Karpas-422 (cell line): ENCODE measurements at places on chromosomes 2 and 18.

GRCh38 chr2:70514612-70515055, 39.0 kb downstream of the TGFA start:
- no peaks in the 10 kb centered on the region for H3K27me3 ChIP-seq
- no peaks in the 10 kb centered on the region for H3K36me3 ChIP-seq
- no peak overlapping the region for H3K4me3 ChIP-seq
- no peak overlapping the region for H3K27ac ChIP-seq

DNA sequence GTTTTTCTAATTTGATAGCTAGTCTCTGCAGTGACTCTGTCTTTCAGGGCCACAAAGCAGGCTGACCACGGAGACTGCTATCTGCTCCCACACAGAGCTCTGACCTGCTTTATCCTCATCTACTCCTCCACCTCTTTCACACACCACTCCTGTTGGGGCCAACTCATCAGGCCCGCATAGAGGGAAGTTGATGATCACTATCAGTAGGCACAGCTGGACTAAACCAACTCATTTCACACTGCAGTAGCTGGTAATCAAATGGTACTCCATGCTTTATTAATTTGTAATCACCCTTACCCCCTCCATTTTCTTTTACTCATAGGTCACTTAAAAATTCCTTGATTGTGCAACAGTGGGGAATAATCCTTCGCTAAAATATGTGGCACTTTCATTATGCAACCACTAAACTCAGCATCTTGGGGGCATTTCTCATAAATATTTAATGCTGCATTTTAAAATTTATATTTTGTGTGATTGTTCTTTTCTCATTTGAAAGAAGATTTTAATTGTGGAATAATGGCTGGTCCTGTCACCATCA, 249.8 kb upstream of the GCFC2 start:
- H3K4me3 ChIP-seq, result no peak overlapping the region
- H3K27me3 ChIP-seq, result no peaks in the 10 kb centered on the region
- no peak for DNase-seq
- no peaks in the 10 kb centered on the region for H3K36me3 ChIP-seq

DNA sequence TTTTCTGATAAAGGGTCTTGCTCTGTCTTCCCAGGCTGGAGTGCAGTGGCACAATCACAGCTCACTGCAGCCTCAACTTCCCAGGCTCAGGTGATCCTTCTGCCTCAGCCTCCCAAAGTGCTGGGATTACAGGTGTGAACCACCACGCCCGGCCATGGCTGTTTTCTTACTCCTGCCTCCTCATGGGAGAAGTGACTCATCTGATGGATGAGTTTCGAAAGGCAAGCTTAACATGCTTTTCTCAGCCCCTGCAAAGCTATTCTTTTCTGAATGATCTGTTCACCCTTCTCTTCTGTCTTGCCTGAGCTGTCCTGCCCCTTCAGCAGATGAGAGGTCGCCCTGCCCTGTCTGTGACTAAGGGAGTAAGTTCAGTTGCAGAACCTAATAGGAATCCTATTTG, 929 bp upstream of the CREG2 start:
- no peaks in the 10 kb centered on the region for H3K36me3 ChIP-seq
- H3K27me3 ChIP-seq, result no peaks in the 10 kb centered on the region
- no peak overlapping the region for H3K4me3 ChIP-seq
- no peak for DNase-seq
- H3K4me1 ChIP-seq, result no peaks in the 10 kb centered on the region
- no peak overlapping the region for H3K27ac ChIP-seq

- no peaks in the 10 kb centered on the region for H3K4me1 ChIP-seq
- no peak overlapping the region for H3K4me3 ChIP-seq
- H3K27ac ChIP-seq, result no peak overlapping the region
- no peak for DNase-seq
- no peaks in the 10 kb centered on the region for H3K36me3 ChIP-seq
Measured at GRCh38 chr2:13669607-13670006, 952.9 kb downstream of the TRIB2 start.

DNA sequence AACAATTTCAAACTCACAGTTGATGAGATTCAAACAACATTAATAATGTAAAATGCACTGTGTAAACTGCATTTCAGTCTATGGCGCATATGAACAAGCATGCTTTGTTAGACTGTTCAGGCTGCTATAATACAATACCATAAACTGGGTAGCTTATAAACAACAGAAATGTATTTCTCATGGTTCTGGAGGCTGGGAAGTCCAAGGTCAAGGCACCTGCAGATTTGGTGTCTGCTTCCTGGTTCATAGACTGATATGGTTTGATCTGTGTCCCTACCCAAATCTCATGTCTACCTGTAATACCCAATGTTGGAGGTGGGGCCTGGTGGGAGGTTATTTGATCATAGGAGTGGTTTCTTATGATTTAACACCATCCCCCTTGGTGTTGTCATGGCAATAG, 148.1 kb upstream of the SERPINE2 start:
- H3K27me3 ChIP-seq, result no peaks in the 10 kb centered on the region
- no peaks in the 10 kb centered on the region for H3K36me3 ChIP-seq
- DNase-seq, result no peak
- peaks cover 21% of the 10 kb centered on the region for H3K4me1 ChIP-seq
- H3K4me3 ChIP-seq, result no peak overlapping the region
- no peak overlapping the region for H3K27ac ChIP-seq

DNA sequence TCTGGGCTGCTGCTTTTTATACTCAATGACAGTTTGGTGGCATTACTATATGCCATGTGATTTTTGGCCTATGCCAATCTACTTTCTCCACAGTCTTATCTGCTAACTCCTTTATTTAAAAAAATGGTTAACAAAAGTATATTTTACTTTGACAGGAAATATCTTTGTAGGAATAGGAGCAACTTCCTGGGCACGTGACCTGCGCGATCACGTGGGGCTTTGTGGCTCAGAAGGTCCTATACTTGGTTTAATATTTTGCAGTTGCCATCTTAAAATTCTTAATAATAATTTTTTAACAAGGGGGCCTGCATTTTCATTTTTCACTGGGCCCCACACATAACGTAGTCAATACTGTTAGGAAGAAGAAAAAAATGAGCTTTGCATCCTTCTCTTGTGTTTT, 249.7 kb downstream of the ACTR3 start:
- H3K27me3 ChIP-seq, result no peaks in the 10 kb centered on the region
- H3K4me1 ChIP-seq, result no peaks in the 10 kb centered on the region
- no peak overlapping the region for H3K4me3 ChIP-seq
- H3K36me3 ChIP-seq, result no peaks in the 10 kb centered on the region
